ENCODE measurements at places on chromosomes 4 and X. TPM values are rescaled to one million over a fixed set of nuclear protein-coding genes. Genes with fewer than 3 reads are reported as not detected.

GRCh38 chrX:9144701-9145241 is 110.8 kb upstream of the FAM9B start:
- no peak for DNase-seq
- H3K4me3 ChIP-seq, result no peak overlapping the region
- peaks cover 13% of the 10 kb centered on the region for H3K4me1 ChIP-seq
- no peak overlapping the region for H3K27ac ChIP-seq
- no peaks in the 10 kb centered on the region for H3K27me3 ChIP-seq
- no peaks in the 10 kb centered on the region for H3K36me3 ChIP-seq

GRCh38 chr4:14958436-14958835 is 43.8 kb upstream of the CPEB2 start:
- H3K36me3 ChIP-seq, result no peaks in the 10 kb centered on the region
- DNase-seq, result no peak
- no peak overlapping the region for H3K4me3 ChIP-seq
- H3K4me1 ChIP-seq, result no peaks in the 10 kb centered on the region
- no peak overlapping the region for H3K27ac ChIP-seq

DNA sequence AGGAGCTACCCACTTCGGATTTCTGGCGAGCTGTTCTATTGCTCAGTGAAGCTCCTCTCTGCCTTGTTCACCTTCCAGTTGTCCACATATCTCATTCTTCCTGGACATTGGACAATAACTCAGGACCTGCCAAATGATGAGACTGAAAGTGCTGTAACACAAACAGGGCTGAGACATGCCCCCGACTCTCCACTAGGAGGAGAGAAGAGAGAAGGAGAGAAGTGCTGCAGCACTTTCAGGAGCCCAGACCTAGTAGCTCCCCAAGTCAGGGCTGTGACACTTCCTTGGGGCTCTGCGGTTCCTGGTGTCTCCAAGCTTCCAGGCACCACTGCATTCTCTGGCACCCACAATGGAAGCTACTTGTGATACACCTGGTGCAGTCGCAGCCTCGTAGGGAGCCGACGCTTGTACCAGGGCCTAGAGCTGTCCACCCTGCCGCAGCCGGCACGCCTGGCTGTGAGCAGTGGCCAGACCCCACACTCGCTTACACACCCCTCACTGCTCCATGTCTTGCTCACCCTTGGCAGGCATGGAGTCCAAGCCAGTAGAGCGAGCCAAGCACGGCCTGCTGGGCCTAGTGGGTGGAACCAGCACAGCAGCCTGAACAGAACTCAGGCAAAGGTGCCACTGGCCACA is 234.9 kb downstream of the TECRL start:
- H3K4me3 ChIP-seq, result no peak overlapping the region
- H3K36me3 ChIP-seq, result no peaks in the 10 kb centered on the region
- no peak for DNase-seq
- H3K4me1 ChIP-seq, result no peaks in the 10 kb centered on the region
- no peak overlapping the region for H3K27ac ChIP-seq

- H3K27me3 ChIP-seq, result peaks cover 24% of the 10 kb centered on the region
- DNase-seq, result peak; percentile 5
- no peak overlapping the region for H3K27ac ChIP-seq
- H3K36me3 ChIP-seq, result no peaks in the 10 kb centered on the region
Measured at GRCh38 chrX:110852180-110852579, 56.6 kb upstream of the CHRDL1 start.

- no peaks in the 10 kb centered on the region for H3K27me3 ChIP-seq
- H3K4me3 ChIP-seq, result peak overlapping the region; percentile 22
- H3K4me1 ChIP-seq, result peaks cover 18% of the 10 kb centered on the region
Measured at GRCh38 chrX:13721819-13722519, 12.5 kb downstream of the TRAPPC2 start.

DNA sequence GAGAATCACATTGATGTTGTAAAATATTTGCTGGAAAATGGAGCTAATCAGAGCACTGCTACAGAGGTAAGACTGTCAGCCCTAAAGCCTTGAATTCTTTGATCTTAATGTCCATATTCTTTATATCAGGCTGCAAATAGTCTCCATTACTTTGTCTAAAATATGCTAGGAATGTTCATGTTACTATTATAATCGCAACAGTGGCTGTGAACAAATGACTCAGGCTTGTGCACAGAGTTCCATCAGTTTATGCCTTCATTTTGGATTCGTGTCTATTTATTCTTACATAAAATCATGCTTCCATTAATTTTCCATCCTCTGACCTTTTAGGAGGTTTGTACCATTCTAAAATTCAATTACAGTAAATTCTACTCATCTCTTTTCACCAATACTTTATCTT is 182.7 kb downstream of the ANK2 start:
- H3K36me3 ChIP-seq, result no peaks in the 10 kb centered on the region
- no peak overlapping the region for H3K27ac ChIP-seq
- DNase-seq, result peak; percentile 6
- H3K4me3 ChIP-seq, result no peak overlapping the region

Gene NXF2
- total RNA-seq, result not detected

Gene CNKSR2
- 0.56 TPM for total RNA-seq

Gene TMSB15C
- total RNA-seq, result 5.8 TPM

Gene VGLL1
- not detected for total RNA-seq

Gene FDCSP
- total RNA-seq, result not detected

Gene GUCY1A1
- total RNA-seq, result 0.54 TPM

DNA sequence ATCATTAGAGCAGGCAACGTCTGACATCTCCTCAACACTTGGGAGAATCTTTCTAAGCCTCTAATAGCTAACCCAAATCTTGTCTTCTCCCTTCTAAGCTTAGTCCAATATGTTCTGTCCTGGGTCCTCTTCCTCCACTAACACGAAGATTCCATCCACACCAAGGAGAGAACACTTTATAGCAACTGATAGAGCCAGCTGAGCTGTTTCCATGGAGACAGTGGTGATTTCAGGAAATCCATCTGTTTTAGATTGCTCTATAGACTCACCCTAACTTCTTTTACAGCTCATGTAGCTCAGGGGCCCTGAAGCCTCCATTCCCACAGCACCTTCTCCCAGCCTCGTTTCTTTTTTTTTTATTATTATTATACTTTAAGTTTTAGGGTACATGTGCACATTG is 37.4 kb downstream of the SCD5 start:
- DNase-seq, result no peak
- H3K27ac ChIP-seq, result no peak overlapping the region
- no peaks in the 10 kb centered on the region for H3K36me3 ChIP-seq

GRCh38 chr4:110489901-110490508 is 14.1 kb downstream of the ENPEP start:
- no peaks in the 10 kb centered on the region for H3K4me1 ChIP-seq
- H3K27ac ChIP-seq, result no peak overlapping the region

Gene NAP1L5
- 3.9 TPM for total RNA-seq

DNA sequence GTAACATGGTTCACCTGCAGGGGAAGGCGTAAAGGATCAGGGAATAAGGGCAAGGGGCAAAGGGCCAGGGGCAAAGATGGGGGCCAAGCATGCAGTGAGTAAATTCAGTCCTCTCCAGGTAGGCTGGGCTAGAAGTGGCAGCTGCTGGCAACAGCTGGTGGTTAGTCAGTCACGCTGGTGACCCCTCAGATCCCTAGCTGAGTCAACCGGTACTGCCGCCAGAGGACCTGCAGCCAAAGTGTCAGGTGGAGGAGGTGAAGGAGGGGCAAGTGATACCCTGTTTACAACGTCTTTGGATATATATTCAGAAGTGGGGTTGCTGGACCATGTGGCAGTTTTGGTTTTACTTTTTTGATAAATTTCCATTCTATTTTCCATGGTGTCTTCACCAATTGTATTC is 24.6 kb upstream of the NAP1L2 start:
- no peak overlapping the region for H3K4me3 ChIP-seq
- no peak for DNase-seq
- no peaks in the 10 kb centered on the region for H3K27me3 ChIP-seq
- H3K36me3 ChIP-seq, result no peaks in the 10 kb centered on the region

Gene TLR2
- total RNA-seq, result under 0.01 TPM

Gene NPY1R
- under 0.01 TPM for total RNA-seq

DNA sequence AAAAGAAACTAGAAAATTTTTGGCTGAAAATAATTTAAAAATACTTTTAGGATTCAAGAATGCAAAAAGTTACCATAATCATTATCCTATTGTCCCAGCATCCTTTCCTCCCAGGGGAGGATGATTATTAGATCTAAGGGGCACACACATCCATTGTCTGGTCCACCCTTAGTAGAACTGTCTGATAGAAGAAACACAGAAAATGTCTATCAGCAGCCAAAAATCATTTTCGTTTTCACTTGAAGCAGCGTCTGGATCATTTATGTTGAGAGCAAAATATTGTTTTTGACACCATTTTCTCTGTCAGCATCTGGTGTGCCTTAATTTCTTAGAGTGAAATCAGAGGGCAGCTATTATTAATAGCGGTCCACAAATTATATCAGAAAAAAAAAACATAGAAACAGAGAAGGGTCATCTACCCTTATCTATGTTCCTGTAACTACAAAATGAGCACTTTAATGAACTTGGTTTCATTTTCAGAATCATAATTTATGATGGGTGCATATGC is 446.3 kb downstream of the TRAM1L1 start:
- H3K27ac ChIP-seq, result no peak overlapping the region
- DNase-seq, result no peak
- no peaks in the 10 kb centered on the region for H3K4me1 ChIP-seq
- no peak overlapping the region for H3K4me3 ChIP-seq
- no peaks in the 10 kb centered on the region for H3K27me3 ChIP-seq
- H3K36me3 ChIP-seq, result no peaks in the 10 kb centered on the region

Gene KDR
- not detected for total RNA-seq

DNA sequence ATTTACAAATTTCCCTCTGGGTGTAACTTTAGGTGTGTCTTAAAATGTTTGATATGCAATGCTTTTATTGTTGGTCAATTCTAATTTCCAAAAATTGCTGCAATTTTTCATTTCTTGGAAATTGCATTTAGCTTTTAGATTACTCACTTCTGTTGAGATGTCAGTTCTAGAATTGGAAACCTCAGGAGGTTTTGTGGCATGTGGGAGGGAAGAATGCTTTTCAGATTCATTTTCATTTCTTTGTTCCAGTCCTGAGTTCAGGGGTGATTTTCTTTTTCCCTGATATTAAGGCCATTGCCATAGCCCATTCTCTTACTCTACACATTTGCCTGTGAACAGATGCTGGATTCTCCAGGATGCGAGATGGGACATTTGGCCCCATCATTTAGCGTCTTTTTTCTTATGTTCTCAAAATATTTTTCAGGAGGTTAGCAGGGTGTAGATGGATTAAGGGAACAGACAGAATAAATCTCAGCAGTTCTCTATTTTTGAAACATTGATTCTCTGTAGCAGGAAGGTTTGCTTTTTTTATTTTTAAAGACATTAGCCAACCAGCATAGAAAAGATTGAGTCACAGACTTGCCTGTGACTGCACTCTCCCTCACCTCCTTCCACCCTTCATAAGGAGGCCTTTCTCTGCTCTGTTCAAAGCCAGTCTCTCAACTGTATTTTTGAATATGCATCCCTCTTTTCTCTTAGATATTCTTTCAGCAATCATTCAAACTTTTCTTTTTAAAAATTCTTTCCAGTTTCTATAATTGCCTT is 238.4 kb upstream of the ANXA3 start:
- DNase-seq, result no peak

DNA sequence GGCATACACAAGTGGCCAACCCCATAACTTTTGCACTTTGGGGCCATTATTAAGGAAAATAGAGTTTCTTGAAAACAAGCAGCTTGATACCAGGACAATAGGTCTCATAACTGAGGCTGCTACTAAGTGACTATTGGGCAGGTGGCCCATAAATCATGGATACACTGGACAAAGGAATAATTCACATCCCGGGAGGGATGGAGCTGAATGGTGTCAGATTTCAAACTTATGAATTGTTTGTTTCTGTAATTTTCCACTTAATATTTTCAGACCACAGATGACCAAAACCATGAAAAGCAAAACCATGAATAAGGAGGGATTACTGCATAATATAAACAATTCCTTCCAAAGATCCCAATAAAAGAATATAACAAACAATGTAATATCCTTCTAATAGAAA is 114.4 kb downstream of the WDFY3 start:
- H3K4me3 ChIP-seq, result no peak overlapping the region
- peak; percentile 43 for DNase-seq
- no peaks in the 10 kb centered on the region for H3K4me1 ChIP-seq
- no peaks in the 10 kb centered on the region for H3K27me3 ChIP-seq
- H3K36me3 ChIP-seq, result peaks cover 12% of the 10 kb centered on the region

GRCh38 chrX:134776850-134777370 is 118.6 kb upstream of the PLAC1 start:
- no peak for DNase-seq
- no peaks in the 10 kb centered on the region for H3K27me3 ChIP-seq
- peaks cover 8% of the 10 kb centered on the region for H3K36me3 ChIP-seq
- no peaks in the 10 kb centered on the region for H3K4me1 ChIP-seq
- H3K27ac ChIP-seq, result no peak overlapping the region

DNA sequence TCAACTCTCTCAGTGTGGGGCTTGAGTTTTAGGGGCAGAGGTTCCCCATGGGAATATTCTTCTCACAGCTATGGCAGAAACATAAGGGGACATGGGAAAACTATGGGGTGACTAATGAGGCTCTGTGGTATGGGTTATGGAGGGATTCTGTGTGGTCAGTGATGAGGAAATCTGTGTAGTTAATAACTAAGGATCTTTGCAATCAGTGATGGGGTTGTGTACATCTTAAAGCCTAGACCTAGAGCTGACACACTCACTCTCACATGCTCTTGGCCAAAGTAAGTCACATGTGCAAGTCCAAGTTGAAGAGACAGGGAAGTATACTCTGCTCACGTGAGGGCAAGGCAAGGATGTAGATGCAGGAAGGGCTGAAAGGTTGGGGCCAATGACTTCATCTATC is 86.4 kb upstream of the UXT start:
- H3K4me1 ChIP-seq, result no peaks in the 10 kb centered on the region
- DNase-seq, result no peak
- H3K27ac ChIP-seq, result no peak overlapping the region
- H3K4me3 ChIP-seq, result no peak overlapping the region
- peaks cover 16% of the 10 kb centered on the region for H3K27me3 ChIP-seq

Measured in IMR-90 (cell line).